Stimulated activated CD8-positive, alpha-beta memory T cell treated with anti-CD3 and anti-CD28 coated beads, Interleukin-2, amount 100 ng/mL, for 1 hour (primary cell): ENCODE measurements at places on chromosomes 2 and 18.

GRCh38 chr2:1987379-1987778, 243.1 kb upstream of the PXDN start:
- DNase-seq, result no peak

DNA sequence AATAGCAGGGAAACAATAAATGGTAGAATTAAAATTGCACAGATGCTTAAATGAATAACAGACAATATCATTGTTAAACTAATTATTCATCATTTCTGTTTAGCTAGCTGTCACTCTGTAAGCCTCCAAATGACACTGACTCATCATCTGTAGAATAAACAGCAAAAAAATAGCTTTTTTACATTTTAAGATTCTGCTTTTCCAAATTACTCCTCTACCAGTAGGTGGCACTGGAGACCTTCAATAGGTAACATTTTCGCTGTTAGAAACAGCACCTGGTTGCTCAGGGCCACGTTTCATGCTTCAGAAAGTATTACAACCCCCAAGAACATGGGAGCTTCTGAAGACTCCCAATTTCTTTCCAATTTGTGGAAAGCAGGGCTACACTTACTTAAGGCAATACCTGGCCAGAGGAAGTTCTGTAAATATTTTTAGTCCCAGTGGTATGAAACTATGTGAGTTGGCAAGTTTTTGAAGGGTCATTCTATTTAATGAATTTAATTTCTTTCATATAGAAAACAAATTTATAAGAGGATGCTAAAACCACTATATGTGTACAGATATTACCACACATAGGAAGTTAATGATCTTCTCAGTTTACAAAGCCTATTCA, 45.4 kb downstream of the TTN start:
- no peak for DNase-seq

GRCh38 chr18:73503326-73503725, 635.5 kb upstream of the NETO1 start:
- DNase-seq, result no peak

- DNase-seq, result no peak
Observed at GRCh38 chr18:3493501-3494244, 43.7 kb downstream of the TGIF1 start.

DNA sequence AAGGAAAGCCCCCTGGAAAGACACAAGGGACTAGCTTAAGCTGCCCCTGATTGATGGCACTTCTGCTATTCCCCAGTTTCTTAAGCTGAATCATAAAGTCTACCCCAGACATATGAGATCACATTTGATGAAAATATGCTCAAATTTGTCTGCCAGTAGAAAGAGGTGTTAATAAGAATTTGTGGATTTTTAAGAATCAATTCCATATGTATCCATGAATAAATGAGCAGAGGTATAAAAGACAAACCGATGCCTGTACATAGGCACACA, 119.9 kb downstream of the CCBE1 start:
- DNase-seq, result no peak

DNA sequence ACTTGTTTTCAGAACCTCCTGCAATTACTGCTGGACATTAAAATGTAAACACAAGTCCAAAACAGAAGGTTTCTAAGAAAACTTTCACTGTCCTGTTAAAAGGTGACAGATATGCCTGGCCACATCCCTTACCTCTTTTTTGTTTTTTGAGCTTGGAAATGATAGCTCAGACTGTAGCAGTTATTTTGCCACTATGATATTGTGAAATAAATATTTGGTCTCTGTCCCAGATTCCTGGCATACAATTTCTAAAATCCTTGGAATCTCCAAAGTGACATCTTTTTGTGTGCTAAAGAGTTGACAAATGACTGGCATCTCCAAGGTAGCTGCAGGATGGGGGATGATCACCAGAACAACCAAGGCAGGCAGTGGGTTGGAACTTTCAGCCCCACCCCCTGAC, 16.8 kb downstream of the TPGS2 start:
- no peak for DNase-seq

DNA sequence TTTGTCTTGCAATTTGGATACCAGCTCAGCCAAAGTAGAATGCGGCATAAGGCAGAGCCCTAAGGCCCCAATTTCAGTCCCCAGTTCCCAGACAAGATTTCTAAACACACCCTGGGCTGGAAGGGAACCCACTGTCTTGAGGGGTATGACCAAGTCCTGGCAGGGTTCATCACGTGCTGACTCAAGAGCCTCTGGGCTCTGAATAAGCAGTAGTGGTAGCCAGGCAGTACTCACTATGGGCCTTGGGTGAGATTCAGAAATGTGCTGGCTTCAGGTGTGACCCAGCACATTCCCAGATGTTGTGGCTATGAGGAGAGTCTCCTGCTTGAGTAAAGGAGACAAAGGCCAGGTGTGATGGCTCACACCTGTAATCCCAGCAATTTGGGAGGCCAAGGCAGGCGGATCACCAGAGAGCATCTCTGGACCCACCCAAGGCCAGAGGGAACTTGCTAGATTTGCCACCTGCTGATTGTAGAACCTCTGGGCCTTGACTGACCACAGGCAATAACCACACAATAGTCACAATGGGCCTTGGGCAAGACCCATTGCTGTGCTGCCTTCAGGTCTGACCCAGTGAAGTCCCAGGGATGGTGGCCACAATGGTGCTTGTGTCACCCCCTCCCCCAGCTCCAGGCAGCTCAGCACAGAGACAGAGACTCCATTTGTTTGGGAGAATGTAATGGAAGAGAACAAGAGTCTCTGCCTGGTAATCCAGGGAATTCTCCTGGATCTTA, 74.9 kb downstream of the ATL2 start:
- no peak for DNase-seq

- DNase-seq, result peak; percentile 18
Observed at GRCh38 chr2:216350214-216350791, 22.0 kb downstream of the MARCHF4 start.

- no peak for DNase-seq
Observed at GRCh38 chr2:96930351-96931010, 55.9 kb downstream of the FAM178B start.

DNA sequence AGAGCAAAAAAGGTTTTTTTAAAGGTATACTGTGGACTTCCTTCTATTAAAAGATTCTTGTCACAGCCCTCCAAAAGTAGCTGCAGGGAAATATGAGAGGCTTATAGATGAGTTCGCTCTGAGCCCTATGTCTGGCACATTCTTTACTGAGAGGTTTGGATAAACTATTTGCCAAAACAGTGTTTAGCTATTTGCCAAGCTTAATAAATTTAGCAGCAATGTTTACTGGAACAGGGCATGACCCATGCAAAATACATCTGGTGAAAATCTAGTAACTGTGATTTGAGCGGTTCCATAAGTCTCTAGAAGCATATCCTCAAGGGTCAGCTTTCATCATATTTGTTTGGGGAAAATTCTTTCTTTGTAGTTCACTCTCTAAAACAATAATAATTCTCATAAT, 1696.7 kb upstream of the PIK3C3 start:
- no peak for DNase-seq

- no peak for DNase-seq
Observed at GRCh38 chr18:67455890-67456501, 60.5 kb downstream of the DSEL start.

- no peak for DNase-seq
Observed at GRCh38 chr18:33957707-33958106, 267.0 kb downstream of the NOL4 start.

GRCh38 chr2:39920307-39920801, 141.3 kb upstream of the THUMPD2 start:
- no peak for DNase-seq

GRCh38 chr18:46073474-46074331, 1.6 kb upstream of the PSTPIP2 start:
- no peak for DNase-seq
